ENCODE measurements at places on chromosomes 1 and 21. TPM values are rescaled to one million over a fixed set of nuclear protein-coding genes. Genes with fewer than 3 reads are reported as not detected.

Gene ACTL8
- polyA plus RNA-seq: not detected

Gene NTRK1
- polyA plus RNA-seq: not detected

Gene MIA3
- polyA plus RNA-seq: 66.4 TPM

Gene AKNAD1
- not detected for polyA plus RNA-seq

Gene F5
- 0.07 TPM for polyA plus RNA-seq

Gene CD247
- polyA plus RNA-seq: 1.9 TPM

Gene A3GALT2
- not detected for polyA plus RNA-seq

Gene CASQ1
- 18.4 TPM for polyA plus RNA-seq

Gene TTC34
- polyA plus RNA-seq: 0.04 TPM

Gene ISG20L2
- polyA plus RNA-seq: 2.5 TPM

Gene FLG
- 0.13 TPM for polyA plus RNA-seq

Gene FAM89A
- polyA plus RNA-seq: 2.5 TPM

Gene TSACC
- 3.0 TPM for polyA plus RNA-seq
